Lower lobe of right lung (tissue), 2 donors: ENCODE measurements at places on chromosomes 7 and 10. TPM values are rescaled to one million over a fixed set of nuclear protein-coding genes. Genes with fewer than 3 reads are reported as not detected.
A peak's percentile ranks its signal among the peaks of the same experiment; 100 is the strongest.

The WDR86 gene
- total RNA-seq: 4.4 TPM

The SGMS1 gene
- 72.3 TPM for total RNA-seq

DNA sequence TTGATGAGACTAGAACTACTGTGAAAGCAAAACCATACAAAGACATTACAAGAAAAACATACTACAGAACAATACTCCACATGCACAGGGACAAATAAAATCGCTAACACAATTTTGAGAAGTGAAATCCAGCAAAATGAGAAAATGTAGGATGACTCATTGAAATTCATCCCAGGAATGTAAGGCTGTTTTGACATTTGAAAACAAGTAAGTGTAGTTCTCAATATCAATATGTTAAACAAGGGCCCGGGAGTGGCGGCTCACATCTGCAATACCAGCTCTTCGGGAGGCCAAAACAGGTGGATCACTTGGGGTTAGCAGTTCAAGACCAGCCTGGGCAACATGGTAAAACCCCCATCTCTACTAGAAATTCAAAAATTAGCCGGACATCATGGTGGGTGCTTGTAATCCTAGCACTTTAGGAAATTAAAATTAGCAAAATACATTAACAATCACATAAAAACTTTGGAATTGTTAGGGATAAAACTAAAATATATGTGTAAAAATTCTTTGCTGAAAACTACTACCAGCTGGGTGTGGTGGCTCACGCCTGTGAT, 113.7 kb upstream of the ADARB2 start:
- no peaks in the 10 kb centered on the region for H3K36me3 ChIP-seq
- DNase-seq: no peak

DNA sequence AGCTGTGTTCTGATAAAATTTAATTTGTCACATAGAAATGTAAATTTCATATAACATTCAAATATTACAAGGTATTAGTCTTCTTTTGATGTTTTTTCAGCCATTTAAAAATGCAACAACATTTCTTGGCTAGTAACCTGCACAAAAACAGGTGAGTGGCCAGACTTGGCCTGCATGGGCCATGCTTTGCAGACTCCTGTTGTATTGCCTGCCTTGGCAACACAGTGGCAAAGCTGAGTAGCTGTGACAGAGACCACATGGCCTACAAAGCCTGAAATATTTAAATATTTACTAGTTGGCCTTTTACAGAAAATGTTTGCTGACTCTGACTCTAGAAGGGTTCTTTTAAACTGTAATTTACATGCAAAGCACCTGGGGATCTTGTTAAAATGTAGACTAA, 13.5 kb upstream of the TBX20 start:
- H3K4me3 ChIP-seq: no peak overlapping the region
- H3K27ac ChIP-seq: no peak overlapping the region
- no peak for DNase-seq

DNA sequence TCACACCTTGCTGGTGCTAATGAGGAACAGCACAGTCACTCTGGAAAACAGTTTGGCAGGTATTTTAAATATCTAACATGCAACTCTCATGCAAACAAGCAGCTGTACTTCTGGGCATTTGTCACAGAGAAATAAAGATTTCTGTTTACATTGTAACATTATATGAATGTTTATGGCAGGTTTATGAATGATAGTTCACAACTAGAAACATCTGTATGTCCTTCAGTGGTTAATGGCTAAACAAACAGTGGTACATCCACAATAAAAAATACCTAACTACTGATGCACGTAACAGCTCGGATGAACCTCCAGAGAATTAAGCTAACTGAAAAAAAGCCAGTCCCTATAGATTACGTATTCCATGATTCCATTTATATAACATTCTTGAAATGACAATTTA, 109.6 kb downstream of the GPR37 start:
- H3K4me3 ChIP-seq: no peak overlapping the region
- H3K27me3 ChIP-seq: no peaks in the 10 kb centered on the region
- no peak for DNase-seq
- no peaks in the 10 kb centered on the region for H3K4me1 ChIP-seq
- no peaks in the 10 kb centered on the region for H3K36me3 ChIP-seq
- no peak overlapping the region for H3K27ac ChIP-seq

DNA sequence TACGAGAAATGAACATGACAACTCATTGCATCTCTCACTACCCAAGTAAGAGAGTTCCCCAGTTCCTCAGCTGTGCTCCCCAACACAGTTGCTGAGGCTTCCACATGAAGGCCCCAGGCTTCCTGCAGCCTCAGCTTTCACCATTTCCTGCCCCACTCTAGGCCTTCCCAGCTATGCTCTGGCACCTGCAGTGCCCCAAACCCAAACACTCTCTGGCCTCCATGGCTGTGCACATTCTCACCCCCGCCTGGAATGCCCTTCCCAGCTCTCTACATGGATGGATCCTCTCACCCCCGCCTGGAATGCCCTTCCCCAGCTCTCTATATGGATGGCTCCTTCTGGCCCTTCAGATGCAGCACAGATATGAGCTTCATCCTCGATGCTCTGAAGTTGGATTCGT, 61.3 kb downstream of the KIAA1549 start:
- H3K36me3 ChIP-seq: peaks cover 14% of the 10 kb centered on the region
- DNase-seq: no peak
- no peaks in the 10 kb centered on the region for H3K4me1 ChIP-seq
- no peak overlapping the region for H3K27ac ChIP-seq
- no peaks in the 10 kb centered on the region for H3K27me3 ChIP-seq
- H3K4me3 ChIP-seq: no peak overlapping the region

DNA sequence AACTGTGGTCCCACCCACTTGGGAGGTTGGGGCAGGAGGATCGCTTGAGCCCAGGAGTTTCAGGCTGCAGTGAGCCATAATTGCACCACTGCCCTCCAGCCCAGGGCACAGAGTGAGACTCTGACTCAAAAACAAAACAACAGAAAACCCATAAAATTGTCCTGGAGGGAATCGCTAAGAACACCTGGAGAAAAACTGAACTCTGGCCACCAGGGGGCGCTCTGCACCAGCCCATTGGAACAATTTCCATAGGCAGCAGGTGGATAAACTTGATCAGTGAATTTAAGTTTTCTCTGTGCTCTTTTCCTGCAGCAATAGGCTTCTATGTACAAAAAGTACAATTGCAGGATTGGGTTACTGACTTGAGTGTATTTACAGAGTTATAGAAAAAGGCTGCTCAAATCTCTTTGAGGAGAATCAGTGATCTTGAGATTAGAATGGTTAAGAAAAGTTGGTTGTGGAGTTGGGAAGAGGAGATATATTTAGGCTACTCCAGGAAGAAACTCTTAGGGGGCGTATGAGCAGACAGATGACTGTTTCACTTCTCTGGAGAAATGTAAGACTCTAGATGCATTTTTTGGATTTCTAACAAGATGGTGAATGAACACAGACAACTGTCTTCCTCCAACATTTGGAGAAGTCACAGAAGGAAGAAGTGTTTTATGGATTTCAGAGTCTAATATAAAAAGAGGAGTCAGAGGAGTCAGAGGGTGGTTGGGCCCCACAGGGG, 274.9 kb upstream of the GALNT17 start:
- H3K4me3 ChIP-seq: no peak overlapping the region
- H3K36me3 ChIP-seq: no peaks in the 10 kb centered on the region
- peak; percentile 62 for DNase-seq
- H3K27ac ChIP-seq: no peak overlapping the region

GRCh38 chr7:129777993-129778769, 166.7 kb downstream of the NRF1 start:
- DNase-seq: no peak
- H3K4me3 ChIP-seq: peak overlapping the region; percentile 58
- H3K27me3 ChIP-seq: peaks cover 74% of the 10 kb centered on the region
- no peak overlapping the region for H3K27ac ChIP-seq
